ENCODE measurements at places on chromosomes 16 and 17.
A peak's percentile ranks its signal among the peaks of the same experiment; 100 is the strongest.

- no peak for DNase-seq
Measured at GRCh38 chr16:17299790-17300189, 171.0 kb downstream of the XYLT1 start.

DNA sequence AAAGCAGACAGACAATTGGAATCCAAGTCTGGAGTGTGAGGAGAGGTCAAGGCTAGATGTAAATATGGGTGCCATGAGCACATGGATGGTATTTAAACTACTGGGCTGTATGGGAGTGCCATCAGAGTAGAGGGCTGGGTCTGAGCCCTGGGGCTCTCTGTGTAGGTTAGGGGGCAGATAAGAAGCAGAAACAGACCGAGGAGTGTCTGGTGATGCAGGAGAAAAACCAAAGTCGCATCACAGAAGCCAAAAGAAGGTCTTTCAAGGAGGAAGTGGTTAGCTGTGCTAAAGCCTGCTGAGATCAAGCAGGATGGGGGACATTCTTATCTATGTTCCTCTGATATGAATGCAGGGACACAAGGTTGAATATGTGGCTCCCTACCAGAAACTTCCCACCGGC is 1.9 kb downstream of the TSEN54 start:
- no peak for DNase-seq

DNA sequence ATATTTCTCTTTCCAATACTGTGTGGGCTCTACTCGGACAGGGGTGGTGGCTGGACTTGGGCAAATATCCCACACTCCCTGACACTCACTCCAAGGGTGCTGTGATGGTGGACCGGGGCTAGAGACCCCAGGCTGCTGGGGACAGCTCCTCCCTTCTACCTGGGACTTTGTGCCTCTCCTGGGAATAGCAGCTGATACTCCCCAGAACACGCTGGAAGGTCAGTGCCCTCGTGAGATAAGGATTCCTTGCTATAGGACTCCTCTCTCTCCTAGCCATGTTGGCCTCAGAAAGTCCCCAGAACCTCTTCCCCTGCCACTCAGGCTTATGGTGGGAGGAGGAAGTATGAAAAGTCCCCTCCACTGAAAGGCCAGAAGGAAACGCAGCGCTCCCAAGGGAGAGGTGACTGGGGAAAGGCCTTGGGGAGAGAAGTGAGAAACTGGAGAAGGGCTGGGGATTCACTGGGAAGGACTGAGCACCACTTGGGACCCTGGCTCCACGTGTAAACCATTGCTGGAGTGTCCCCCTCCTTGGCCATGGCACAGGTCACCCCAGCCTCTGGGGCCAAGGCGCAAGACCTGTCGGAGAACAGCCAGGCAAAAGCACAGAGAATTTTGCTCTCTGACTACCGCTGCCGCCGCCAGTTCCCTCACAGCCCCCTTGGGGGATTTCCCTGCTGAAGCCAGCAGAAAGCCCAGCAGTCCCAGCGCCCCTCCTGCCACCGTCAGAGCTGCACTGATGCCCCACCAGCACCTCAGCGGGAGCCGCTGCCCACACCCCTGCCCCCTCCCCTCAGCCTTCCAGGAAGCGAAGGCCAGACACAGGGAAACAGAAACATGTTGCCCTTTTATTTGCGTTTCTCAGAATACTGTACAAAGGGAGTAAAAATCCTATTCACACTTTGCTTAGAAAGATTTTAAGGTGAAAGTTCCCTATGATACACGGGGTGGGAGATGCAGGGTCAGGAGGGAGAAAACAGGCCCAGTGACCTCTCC is 2.1 kb upstream of the GSDMB start:
- peak; percentile 18 for DNase-seq

- DNase-seq: no peak
Measured at GRCh38 chr17:65514541-65514940, 46.9 kb downstream of the AXIN2 start.

GRCh38 chr16:9683677-9684076 is 498.6 kb downstream of the GRIN2A start:
- DNase-seq: no peak

GRCh38 chr16:15055141-15056053 is 477 bp downstream of the NTAN1 start:
- DNase-seq: no peak

DNA sequence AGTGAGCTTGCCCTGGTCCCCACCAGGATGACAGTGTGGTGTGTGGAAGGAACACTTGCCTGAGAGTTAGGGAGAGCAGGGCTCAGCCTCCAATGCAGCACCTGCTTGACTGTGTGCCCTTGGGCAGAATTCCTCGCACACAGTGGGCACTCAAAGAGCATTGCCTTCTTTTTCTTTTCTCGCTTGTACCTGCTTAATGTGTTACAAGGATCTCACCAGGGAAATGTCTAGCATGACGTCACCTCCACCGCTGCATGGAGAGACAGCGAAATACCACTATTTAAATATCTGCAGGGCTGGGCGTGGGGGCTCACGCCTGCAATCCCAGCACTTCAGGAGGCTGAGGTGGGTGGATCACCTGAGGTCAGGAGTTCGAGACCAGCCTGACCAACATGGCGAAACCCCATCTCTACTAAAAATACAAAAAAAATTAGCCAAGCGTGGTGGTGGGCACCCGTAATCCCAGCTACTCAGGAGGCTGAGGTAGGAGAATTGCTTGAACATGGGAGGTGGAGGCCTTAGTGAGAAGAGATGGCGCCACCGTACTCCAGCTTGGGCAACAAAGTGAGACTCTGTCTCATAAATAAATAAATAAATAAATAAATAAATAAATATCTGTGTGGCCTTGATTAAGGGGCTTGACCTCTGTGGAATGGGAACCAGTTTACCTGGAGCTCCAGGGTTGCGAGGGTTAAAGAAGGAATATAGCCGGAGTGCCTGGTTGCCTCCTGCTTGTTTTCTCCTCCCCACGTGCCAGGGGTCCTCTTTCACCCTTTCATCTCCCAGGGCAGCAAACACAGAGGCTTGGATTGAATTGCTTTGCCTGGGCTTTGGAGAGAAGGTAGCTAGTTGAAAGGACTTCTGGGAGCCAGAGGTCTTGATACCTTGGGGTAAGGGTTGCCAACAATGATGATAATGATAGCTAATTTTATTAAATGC is 16.3 kb downstream of the SNX29 start:
- DNase-seq: no peak

GRCh38 chr17:55224746-55225145 is 40.0 kb upstream of the HLF start:
- DNase-seq: no peak

- no peak for DNase-seq
Measured at GRCh38 chr16:72469932-72470331, 298.0 kb upstream of the PMFBP1 start.

DNA sequence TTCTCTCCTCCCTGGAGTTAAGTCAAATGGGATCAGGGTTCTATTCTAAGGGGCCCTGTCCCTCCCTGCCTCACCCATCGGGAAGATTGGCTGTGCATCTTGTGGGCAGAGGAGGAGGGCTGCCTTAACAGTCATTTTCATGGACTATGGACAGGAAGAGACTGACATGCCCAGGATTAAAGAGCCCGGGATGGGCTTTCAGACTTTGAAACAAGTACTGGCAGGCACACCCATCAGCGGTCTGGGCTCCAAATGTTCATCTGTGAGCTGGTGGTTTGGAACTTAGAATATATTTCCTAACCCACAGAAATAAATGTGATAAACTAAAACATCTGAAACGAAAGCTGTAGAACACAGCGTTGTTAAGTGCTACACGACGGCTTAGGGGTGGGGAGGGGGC is 6.5 kb downstream of the SLC6A4 start:
- no peak for DNase-seq

DNA sequence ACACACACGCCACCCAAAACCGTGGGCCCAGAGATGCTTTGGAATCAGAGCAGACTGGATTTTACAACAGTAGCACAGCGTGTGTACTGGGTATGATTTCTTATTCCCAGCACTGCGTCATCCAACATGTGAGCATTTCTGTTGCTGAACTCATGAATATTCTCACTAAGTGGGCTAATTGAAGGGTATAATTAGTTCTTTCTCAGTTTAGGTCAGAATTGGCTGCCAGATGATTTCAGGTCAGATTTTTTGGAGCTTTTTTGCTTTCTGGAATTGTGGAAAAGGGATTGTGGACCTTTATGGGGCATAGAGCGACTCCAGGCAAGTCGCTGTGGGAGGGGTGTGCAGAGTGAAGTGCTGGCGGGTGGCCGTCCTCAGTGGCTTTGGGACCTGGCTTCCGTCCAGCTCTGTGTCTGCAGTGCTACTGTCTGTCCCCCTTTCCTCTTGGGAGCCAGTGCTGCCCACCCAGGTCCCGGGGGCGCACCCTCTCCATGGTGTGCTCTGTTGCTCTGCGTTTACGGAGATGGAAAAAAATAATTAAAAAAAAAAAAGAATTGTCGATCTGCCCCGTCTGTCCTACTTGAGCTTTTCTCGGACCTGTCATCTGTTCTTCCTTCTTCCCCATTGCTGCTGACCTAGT is 25.0 kb downstream of the FOXK2 start:
- DNase-seq: no peak

DNA sequence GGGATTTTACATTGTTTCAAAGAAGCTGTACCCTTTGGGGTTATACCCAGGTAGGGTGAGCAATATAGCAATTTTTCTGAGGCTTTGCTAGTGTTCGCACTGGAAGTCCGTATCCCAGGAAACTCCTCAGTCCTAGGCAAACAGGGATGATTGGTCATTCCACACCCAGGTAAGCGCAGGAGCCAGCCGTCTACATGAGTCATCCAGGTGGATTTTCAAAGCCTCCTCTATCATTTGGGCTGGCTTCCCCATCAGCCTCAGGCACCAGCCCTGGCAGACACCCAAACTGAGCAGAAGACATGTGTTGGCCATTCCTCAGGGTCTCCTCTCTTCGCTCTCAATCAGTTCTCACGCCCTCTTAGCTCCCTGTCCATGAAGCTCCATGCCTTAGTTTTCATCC is 135.6 kb downstream of the AIPL1 start:
- no peak for DNase-seq

DNA sequence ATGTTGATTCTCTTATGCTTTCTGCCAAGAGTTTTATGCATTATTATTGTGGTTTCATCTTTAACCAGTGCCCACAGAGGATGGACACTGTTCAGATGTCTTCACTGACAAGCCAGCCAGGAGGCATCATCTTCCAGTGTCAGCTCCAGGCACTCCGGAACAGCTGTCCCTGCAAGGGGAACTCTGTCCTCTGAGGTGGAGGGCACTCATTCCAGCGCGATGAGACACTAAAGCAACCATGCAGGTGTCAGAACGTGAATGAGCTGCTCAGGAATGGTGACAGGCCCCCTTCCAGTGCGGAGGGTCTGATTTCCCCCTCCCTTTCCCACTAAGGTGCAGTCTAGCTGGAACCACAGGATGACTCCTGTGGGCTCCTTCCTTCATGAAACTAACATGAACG is 117.5 kb downstream of the NOG start:
- no peak for DNase-seq

DNA sequence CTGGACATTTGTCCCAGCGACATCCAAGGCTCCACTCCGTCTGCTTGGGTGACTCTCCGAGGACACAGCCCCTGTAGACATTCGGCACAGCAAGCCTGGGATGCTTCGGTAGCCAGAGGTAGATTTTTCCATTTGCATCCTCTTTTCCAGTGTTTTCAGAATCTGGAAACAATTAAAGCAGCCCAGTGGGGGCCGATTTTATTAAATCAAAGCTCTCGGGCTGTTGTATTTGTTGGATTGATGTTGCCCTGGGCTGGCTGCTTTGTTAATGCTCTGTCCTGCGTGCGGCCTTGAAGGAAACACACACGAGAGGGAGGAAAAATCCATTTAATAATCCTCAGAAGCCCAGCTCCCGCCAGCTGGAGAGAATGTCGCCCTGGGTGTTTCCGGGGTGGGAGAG is 158.1 kb upstream of the CIBAR2 start:
- no peak for DNase-seq

DNA sequence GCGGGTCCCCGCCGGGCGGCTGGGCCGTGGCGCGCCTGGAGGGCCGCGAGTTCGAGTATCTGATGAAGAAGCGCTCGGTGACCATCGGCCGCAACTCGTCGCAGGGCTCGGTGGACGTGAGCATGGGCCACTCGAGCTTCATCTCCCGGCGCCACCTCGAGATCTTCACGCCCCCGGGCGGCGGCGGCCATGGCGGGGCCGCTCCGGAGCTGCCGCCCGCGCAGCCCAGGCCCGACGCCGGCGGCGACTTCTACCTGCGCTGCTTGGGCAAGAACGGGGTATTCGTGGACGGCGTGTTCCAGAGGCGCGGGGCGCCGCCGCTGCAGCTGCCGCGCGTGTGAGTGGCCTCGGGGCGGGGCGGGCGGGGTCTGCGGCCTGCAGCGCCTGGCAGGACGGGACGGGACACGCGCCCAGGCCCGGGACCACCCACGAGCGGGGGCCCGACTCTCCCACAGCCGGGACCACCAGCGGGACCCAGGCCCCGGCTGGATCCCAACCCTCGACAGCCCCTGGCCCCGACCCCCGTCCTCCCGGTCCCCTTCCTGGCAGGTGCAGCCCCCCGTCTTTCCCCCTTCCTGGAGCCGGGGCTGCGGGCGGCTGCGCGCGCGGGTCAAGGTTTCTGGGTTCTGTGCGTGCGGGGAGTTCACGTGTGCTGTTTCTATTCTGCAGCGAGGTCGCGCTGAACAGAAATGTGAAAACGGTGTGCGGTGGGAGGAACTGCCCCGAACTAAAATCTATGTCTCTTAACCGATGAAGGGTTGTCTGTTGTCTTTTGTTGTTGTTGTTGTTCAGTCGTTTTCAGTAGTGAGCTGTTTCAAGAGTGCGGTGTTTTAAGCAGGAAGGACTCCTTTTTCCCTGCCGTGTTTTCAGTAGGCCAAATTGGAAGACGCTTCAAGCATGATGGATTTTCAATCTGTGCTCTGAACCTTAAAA is 705 bp downstream of the FOXK2 start:
- no peak for DNase-seq

DNA sequence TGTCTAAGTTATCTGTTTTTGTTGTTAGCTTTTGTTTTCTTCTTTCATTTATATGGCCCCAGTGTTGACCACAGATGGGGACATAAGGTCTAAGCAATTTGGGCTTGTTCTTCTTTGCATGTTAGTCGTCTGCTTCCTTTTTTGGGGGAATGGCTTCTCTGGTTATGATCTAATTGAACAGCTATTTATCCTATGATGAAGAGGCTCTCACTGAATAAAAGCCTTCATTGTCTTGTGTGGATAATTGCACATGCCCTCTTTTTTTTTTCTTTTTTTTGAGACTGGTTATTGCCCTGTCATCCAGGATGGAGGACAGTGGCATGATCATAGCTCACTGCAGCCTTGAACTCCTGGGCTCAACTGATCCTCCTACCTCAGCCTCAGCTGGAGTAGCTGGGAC is 13.7 kb downstream of the SMARCE1 start:
- no peak for DNase-seq

DNA sequence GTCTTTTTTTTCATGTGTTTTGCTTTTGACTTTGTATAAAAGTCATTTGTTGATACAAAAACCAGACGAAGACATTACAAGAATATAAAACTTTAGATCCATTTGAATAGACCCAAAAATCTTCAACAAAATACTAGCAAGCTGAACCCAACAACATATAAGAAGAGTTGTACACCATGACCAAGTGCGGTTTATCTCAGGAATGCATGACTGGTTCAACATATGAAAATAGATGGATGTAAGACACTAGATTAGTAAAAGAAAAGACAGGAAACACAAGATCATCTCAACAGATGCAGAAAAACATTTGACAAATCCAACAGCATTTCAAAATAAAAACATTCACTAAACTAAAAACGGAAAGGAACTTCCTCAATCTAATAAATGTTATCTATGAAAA is 69.0 kb downstream of the TBC1D16 start:
- no peak for DNase-seq

All from activated CD8-positive, alpha-beta memory T cell treated with anti-CD3 and anti-CD28 coated beads for 4 hours (primary cell).